Activated CD4-positive, alpha-beta T cell treated with anti-CD3 and anti-CD28 coated beads for 24 hours (primary cell): ENCODE measurements at places on chromosomes 2 and 18.

- DNase-seq: no peak
Measured at GRCh38 chr2:44450806-44451205, 89.1 kb downstream of the CAMKMT start.

DNA sequence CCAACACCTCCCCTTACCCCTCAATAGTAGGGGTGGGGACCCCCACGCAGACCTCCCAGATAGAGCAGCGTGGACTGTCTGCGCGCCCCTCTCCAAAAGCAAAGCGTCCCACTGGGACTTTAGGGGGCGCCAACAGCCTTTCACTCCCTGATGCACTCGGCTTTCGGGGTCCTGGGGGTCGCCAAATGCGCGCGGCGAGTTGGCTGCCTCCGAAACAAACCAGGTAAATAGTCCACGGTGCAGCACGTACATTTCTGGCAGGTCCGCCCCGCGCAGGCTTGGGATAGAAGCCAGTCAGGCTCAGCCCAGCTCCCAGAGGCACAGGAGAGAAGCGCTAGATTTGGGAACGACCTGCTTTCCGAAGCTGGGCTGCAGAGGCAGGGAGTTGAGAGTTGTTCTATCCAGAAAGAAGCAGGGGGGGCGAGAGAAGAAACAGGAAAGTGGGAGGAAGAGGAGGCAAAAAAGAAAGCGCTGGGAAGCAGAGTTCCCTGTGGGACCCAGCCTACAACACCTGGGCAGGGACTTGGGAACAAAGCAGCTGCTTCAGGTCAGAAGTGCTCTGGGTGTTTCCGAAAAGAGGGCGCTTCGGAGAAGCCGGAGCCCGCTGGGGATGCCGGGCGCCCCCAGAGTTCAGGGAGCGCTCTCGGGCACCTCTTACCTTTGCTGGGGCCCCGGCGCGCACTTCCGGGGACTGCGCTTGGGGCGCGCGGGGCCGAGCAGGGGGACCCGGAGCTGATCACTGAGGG lies 544 bp downstream of the EVA1A start:
- DNase-seq: no peak

GRCh38 chr2:160730296-160730995 lies 236.8 kb upstream of the RBMS1 start:
- no peak for DNase-seq

GRCh38 chr18:36658611-36659010 lies 170.2 kb downstream of the TPGS2 start:
- no peak for DNase-seq

- DNase-seq: no peak
Measured at GRCh38 chr2:164976301-164976700, 21.0 kb upstream of the SLC38A11 start.

- no peak for DNase-seq
Measured at GRCh38 chr2:136107051-136108033, 10.6 kb downstream of the CXCR4 start.
